ENCODE measurements at places on chromosomes 16 and 17.

GRCh38 chr17:82603981-82604448 is 44.2 kb downstream of the WDR45B start:
- DNase-seq: no peak

DNA sequence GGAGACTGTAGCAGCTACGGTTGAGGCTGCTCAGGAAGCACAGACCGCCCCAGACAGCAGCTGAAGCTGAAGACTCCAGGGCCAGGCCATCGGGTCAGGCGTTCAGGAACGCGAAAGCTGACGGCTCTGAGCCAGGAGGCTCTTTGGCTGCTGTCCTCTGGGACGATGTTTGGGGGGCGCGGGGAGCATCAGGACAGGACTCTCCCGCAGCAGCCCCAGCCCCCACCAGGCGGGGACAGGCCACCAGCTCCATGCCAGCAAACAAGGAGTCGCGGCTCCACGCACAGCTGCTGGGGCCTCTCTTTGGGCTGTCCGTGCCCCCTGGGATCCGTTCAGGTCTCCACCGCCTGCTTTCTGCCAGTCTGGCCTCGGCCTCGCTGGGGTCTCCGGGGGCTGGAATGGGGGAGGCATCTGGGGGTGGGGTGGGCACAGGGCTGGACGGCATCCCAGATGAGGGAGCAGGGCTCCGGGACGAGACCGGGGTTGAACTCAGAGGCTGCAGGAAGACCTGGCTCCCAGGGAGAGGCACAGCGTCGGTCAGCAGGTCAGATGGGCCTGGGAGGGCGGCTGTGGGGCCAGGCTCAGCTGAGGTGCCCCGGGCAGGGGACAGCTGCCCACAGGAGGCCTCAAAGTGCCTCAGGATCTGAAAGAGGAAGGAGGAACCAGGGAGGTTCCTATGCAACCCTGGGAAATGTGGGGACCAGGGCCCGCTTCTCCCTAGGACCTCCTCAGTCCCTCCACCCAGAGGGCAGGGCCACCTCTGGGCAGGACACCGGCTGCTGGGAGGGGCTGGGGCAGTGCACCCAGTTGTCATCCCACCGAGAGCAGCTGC is 6.3 kb upstream of the CEP131 start:
- DNase-seq: no peak

DNA sequence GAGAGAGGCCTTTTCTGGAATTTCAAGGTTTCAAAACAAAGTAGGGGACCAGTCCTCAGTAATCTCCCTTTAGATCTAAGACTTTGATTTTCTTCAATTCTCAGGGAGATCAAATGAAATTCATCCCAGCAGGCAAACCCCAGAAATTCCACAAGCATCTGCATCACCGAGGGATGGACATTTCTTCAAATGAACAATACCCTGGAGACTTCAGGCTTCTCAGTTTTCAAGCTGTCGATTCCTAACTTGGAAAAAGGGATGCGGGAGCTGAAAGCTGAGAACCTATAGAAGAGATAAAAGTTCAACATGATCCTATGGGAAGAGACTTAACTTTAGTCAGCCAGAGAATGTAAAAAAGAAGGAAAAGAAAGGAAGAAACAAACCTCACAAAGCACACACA is 296.9 kb upstream of the CDH5 start:
- DNase-seq: no peak

DNA sequence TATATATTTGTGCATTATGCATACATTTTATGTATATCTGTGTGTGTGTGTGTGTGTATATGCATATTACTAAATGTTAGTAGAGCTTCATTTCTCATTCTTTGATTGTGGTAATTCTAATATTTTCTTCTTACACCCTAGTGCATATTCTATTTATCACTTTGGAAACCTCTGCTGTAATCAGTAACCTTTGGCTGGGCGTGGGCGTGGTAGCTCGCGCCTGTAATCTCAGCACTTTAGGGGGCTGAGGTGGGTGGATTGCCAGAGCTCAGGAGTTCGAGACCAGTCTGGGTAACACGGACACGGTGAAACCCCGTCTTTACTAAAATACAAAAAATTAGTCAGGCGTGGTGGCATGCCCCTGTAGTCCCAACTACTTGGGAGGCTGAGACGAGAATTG is 26.9 kb downstream of the CPSF4L start:
- no peak for DNase-seq

- DNase-seq: peak; percentile 78
These were observed 879 bp downstream of the SLFN5 start for GRCh38 chr17:35243561-35244340.

DNA sequence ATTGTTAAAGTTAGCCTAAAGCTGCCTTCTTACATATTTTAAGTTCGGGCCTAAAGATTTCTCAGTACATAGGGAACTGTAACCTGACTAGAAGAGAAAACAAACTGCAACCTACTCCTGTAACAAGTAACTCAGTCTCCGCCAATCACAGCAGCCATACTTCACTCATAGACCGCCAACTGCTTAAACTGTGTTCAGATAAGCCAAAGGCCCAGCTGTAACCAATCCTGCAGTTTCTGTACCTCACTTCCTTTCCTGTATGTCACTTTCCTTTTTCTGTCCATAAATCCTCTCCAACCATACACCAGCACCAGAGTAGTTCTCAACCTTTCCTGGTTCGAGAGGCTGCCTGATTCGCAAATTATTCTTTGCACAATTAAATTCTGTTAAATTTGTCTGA is 41.5 kb downstream of the GLG1 start:
- no peak for DNase-seq

- DNase-seq: no peak
These were observed 126.4 kb upstream of the ANKFN1 start for GRCh38 chr17:56026915-56027314.

DNA sequence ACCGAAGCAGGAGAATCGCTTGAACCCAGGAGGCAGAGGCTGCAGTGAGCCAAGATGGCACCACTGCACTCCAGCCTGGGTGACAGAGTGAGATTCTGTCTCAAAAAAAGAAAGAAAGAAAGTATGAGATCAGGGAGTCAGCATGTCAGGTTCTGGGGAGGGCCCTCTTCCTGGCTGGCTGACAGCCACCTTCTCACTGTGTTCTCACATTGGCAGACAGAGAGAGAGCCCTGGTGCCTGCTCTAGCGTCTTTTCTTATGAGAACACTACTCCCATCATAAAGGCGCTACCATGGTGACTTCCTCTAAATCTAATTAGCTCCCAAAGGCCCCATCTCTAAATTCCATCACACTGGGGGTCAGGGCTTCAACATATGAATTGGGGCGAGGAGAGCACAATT is 27.6 kb upstream of the RBBP6 start:
- DNase-seq: no peak

- no peak for DNase-seq
These were observed 4.8 kb downstream of the RPA1 start for GRCh38 chr17:1834380-1835149.

GRCh38 chr16:55379371-55379770 is 55.4 kb downstream of the IRX6 start:
- DNase-seq: no peak

GRCh38 chr16:86618431-86619238 is 40.3 kb downstream of the FOXL1 start:
- no peak for DNase-seq

- no peak for DNase-seq
These were observed 157.7 kb downstream of the CCDC182 start for GRCh38 chr17:57587193-57587969.

DNA sequence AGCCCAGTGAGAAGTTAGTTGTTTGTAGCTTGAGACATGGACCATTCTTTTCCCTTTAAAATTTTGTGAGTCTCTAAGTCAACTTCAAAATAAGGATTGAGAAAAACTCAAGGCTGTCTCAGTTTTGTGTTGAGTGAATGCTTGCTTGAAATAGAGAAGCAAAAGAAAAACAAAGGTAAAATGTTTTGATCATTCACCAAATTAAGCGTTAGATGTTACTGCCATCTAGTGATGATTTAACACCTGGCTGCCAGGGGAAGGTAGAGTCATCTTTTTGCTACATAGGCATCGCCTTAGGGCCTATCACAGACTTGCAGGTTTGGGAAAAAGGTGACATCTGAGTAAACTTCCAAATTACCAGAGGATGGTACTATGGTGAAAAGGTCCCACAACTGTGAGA is 74.4 kb downstream of the PCTP start:
- DNase-seq: no peak

- DNase-seq: peak; percentile 91
These were observed at the start of gene ANKRD40 for GRCh38 chr17:50707289-50708049. Gene ANKRD40, minus strand, starts transcription at chr17:50707914. Its CDS starts 260 bp downstream, at chr17:50707654.

DNA sequence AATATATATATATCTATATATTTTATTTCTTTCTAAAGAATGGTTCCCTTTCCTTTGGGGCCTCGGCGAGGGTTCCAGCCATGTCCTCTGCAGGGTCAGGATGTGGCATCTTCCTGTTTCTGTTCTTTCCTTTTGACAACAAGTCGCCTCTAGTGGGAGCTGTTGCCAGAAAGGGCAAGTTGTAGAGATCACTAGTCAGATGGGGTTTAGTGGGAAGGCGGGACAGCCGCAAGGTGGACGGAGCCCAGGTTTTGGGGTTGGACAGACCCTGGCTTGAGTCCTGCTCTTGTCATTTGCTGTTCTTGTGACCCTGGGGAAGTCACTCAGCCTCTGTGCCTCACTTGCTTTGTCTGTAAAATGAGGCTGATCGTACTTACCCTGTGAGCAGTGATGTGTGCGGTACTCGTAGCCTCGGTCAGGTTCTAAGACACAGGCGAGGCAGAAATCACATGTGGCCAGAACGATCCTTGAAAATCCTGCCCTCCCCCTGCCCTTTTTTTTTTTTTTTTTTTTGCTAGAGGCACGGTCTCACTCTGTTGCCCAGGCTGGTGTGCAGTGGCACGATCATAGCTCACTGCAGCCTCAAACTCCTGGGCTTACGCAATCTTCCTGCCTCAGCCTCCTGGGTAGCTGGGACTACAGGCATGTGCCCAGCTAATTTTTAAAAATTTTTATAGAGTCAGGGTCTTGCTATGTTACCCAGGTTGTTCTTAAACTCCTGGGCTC is 80.1 kb downstream of the ABCC6 start:
- no peak for DNase-seq

- no peak for DNase-seq
These were observed 1.0 kb upstream of the ANKRD40CL start for GRCh38 chr17:50768346-50768761.

- no peak for DNase-seq
These were observed 13.5 kb downstream of the CUEDC1 start for GRCh38 chr17:57941384-57942370.

DNA sequence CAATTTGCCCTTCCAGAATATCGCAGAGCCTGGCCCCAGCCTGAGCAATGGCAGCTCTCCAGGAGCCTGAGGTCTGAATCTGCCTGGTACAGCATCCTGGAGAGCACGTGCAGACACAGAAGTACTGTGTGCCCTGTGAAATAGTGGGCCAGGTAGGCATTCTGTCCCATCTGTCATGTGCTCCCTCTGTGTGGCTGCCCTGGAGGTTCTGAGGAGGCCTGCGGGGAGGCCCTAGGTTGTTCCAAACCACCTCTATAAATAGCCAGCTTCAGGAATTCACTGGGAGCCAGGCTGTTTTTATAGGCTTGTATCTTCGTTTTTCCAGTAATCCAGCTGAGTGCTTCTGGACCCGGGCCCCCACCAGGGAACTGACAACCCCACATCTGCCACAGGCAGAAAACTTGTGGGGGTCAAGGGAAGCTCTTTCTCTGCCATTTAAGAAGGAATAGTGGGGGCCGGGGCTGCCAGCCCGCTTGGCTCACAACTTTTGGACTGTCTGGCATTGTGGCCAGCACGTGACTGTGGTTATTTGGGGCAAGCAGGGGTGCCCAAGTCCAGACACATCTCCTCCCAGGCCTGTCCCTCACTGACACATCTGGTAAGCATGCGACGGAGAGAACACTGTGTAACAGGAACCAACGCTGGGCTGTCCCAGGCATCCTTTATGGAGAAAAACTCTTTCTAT is 356.3 kb upstream of the TNRC6C start:
- DNase-seq: no peak

DNA sequence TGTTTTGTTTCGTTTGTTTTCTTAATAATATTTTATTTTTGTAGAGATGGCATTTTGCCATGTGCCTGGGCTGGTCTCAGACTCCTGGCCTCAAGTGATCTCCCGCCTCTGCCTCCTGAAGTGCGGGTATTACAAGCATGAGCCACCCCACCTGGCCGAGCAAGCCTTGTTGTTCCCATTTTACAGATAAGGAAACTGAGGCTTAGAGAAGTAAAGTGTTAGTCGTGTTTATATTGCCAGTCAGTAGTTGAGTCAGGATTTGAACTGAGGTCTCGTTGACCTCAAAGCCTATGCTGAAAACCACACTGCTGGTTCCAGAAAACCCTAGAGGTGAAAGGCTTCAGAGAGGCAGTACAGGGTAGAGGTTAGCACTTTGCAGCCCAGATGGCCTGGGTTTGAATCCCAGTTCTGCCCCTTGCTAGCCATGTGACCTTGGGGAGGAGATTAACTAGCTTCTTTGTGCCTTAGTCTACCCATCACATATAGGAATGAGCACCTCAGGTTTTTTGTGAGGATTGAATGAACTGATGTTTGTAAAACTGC is 102.0 kb downstream of the ABCC6 start:
- no peak for DNase-seq

GRCh38 chr17:74190807-74191406 is 12.6 kb upstream of the RPL38 start:
- DNase-seq: no peak

DNA sequence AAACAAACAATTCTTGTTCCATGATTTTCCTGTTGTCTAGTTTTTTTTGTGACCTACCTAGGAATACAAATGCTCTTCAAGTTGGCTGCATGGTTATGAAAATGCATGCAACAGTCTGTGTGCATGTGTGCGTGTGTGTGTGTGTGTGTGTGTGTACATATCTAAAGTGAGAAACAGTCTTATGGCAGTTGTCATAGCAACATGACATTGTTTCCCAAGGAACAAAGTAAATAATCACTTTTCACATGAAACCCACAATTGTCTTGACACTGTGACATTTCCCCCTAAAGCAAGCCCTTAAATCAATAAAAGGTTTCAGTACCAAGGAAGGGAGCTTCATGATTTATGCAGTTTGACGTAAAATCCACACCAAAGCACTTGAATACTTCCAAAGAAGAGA is 758.4 kb downstream of the CDH8 start:
- DNase-seq: no peak

DNA sequence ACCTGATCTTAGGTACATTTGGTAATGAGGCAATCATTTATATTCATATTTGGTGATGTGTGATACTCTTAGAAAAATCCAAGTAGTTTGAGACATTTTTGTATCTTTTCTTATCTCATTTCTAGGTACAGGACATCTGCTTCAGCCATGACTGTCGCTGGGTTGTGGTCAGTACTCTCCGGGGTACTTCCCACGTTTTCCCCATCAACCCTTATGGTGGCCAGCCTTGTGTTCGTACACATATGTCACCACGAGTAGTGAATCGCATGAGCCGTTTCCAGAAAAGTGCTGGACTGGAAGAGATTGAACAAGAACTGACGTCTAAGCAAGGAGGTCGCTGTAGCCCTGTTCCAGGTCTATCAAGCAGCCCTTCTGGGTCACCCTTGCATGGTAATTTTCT is 312.2 kb downstream of the BCAS3 start:
- DNase-seq: no peak

GRCh38 chr16:85611194-85611443 is 2.0 kb upstream of the GSE1 start:
- no peak for DNase-seq

- DNase-seq: no peak
These were observed 42.4 kb downstream of the NXPH3 start for GRCh38 chr17:49618028-49618611.

- no peak for DNase-seq
These were observed 40.7 kb downstream of the CUEDC1 start for GRCh38 chr17:57914273-57915142.

All from natural killer cell treated with Interleukin-12 subunit alpha and Interleukin-12 subunit beta and Interleukin-15 and Interleukin-18, amount 100 ng/mL, for 72 hours (primary cell).